ENCODE measurements at places on chromosomes 1 and 21.

GRCh38 chr1:38571726-38572125, 287.8 kb downstream of the RRAGC start:
- peak; percentile 55 for DNase-seq

DNA sequence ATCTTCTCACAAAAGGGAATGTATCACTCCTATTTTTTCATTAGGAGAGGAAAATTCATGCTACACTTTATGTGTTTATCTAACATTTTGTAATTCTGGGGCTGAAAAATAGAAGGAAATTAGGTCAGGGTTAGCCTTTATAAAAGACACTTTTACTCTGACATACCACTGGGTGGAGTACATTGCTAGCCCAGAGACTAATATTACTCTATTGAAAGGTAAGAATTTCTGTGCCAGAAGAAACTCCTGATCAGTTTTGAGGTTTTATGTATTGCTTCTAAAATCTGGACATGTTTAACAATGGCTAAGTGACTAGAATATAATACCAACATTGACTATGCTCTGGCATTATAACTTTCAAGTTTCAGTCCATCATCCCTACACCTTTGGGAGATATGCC, 724.6 kb downstream of the USP25 start:
- no peak for DNase-seq

- DNase-seq = no peak
These were observed 146.9 kb downstream of the PDE4B start for GRCh38 chr1:65939636-65940035.

GRCh38 chr1:37479255-37480124, 5.1 kb downstream of the ZC3H12A start:
- DNase-seq = no peak

- no peak for DNase-seq
These were observed 1.4 kb downstream of the PMF1 start for GRCh38 chr1:156214024-156214748.

- no peak for DNase-seq
These were observed 8.9 kb downstream of the SPATA46 start for GRCh38 chr1:162367772-162368171.

DNA sequence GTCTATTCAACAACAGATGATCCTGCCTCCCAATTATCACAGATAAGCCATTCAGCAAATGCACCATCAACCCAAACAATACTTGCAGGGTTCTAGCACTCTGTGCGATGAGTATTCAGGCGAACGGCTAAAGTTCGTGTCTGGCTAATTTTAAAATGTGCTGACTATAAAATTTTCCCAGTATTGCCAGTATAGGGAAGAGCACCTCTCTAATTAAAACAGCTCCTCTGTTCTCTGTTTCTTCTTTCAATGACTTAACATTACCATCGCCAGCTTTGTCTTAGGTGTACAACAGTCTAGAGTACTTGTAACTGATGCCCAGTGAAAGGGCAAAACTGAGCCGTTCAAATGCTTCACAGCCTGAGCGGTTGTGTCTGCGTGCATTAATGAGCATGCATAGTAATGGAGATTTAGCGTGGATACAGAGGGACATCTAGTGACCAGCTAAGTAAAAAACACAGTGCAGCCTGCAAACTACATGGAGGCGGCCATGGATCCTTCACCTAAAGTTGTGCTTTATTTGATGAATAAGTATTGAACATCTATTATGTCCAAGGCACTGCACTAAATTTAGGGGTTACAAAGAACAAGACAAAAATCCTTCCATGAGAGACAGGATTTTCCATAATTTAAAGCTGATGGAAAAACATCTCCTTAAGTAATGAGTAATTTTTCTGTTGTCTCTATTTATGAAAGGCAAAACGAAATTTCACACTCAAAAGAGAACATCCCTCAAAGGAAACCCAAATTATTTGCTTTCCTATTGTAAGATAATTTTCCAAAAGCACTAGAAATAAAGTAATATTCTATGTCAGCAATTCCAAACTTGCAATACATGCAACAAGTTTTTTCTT, 120.0 kb downstream of the SETD4 start:
- DNase-seq = peak; percentile 13

GRCh38 chr1:227947676-227948492, at the start of gene WNT9A:
Gene WNT9A, minus strand, starts transcription at chr1:227947932. Its CDS starts 45 bp downstream, at chr1:227947887.
- peak; percentile 80 for DNase-seq

- DNase-seq = no peak
These were observed 26.0 kb upstream of the CNTN2 start for GRCh38 chr1:205017001-205017400.

DNA sequence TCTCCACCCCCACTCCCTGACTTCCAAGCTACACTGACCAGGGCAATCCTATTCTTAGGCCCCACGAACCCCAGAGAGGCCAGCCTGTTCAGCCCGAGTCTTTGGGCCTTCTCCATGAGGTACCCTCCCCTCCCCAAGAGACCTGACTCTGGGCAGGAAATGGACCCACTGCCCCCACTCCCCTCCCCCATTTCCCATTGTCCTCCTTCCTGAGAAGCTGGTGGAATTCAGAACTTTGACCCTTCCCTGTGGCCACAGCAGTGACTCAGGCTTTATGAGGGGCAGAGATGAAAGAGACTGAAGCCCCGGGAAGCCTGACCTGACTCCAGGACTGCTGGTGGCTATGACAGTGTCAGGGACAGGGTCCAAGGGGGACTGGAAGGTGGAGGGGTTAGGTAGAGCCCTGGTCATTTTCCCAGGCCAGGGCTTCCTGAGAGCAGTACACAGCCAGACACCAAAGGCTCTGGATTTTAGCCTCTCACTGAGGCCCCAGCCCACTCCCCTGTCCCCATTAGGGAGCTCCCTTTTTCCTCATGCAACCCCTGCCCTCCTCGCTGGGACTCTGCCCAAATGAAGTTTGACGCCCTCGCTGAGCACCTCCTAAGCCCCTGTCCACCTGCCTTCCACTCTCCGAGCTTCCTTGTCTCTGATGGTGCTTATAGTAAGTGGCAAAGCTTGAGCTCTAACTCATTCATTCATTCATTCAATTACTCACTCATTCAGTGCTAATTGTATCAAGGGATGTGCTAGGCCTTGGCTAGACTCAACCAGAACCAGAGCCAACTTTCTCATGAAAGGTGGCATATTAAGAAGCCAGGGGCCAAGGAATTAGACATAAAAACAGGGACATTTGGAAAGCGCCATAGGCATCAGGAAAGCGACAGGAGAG, 3.0 kb downstream of the CRYBG2 start:
- DNase-seq = no peak

- no peak for DNase-seq
These were observed 21.9 kb downstream of the IL23R start for GRCh38 chr1:67188137-67188536.

GRCh38 chr1:29932626-29933025, 696.3 kb downstream of the PTPRU start:
- DNase-seq = no peak

GRCh38 chr1:108791790-108792189, 45.3 kb downstream of the STXBP3 start:
- no peak for DNase-seq

DNA sequence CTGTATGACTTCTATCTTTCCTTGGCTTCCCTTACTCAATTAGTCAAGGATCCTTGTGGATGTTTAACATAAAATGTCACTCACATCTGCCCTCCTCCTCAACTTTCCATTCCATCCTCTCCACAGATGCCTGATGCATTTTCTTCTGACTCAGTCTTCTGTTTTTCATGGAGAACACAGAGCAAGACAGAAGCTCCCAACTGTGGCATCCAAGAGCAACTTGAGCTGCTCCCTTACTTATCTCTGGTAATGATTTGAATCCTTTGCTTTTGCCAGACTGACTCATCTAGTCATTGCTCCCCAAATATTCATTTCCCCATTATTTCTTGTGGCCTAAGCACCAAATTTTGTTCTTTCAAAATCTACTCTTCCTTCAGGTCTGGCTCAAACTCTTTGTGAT, 120.6 kb downstream of the LYPLAL1 start:
- no peak for DNase-seq

DNA sequence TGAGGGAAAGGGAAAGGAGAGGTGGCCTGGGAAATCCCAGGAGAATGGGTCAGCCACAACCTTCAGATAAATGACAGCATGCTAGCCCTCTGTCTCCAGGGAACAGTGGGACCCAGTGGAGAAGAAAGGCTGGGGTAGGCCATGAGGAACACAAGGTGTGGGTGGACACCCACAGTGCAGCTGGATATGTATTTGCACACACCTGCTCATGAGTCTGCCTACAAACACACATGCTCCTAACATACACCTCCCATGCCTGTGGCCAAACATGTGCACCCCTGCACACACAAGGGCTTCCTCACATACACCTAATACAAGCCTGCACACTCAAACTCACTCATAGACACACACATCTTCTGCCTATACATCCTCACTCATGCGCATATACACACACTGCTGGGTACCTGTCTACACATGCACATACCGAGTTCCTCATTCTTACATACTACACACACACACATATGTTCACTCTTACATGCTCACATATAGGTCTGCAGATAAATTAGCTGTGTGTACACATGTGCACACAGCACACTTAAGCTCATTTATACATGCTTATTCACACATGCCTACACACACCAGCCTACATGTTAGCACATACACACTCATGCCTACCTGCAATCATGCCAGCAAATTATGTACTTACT, 3.6 kb downstream of the C1orf216 start:
- no peak for DNase-seq

DNA sequence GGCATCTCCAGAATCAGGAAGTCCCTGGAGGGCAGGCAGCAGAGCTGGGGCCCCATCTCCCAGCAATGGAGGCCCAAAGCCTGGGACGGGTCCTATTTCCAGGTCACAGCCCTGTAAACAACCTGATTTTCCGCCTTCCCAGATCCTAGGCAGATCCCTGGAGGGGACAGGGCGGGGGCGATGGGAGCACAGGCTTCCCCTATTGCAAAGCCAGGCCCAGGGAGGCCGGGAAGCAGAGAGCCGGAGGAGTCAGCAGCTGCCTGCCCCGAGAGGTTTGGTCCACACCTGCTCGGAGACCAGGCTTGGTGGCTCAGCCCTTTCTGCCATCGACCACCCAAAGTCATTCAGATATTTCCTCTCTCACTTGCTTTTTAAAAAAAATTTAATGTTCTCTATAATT, 29.2 kb downstream of the CASZ1 start:
- DNase-seq = no peak

DNA sequence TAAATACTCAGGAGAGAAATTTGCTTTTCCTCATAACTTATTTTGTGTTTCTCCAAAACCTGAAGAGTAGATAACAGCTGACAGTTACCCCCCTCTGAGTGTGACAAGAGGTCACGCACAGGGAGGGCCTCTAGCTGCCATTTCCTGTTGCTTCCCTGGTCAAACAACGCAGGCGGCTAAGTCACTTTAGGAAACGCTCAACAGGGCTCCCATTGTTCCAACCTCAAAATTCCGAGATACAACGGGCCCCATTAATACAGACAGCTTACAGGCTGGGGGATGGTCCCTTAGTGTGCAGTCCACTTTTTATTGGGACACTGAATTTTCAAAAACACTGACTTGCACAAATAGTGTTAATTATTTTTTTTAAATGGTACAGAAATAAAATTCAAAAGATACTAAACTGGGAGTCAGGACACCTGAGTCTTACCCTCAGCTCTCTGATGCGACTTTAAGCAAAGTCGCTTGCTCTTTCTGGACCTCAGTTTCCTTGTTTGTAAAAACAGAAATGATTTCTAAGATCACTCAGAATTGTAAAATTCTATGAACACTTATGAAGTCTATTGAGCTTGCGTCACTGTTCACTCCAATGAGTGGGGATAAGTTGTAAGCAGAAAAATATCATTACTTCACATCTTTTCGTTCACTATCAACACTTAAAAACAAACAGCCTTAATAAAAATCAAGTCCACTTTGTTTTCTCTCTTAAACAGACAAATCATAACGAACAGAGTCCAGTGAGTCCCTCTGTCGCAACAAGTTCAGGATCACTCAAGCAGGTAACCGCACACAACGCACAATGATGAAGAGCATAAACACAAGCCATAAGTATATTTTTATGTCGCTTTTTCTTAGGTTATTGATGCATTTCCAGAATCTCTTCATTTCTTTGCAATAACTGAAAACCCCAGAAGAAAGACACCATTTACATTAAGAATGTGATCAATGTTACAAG, 13.5 kb downstream of the LZIC start:
- DNase-seq = peak; percentile 44

DNA sequence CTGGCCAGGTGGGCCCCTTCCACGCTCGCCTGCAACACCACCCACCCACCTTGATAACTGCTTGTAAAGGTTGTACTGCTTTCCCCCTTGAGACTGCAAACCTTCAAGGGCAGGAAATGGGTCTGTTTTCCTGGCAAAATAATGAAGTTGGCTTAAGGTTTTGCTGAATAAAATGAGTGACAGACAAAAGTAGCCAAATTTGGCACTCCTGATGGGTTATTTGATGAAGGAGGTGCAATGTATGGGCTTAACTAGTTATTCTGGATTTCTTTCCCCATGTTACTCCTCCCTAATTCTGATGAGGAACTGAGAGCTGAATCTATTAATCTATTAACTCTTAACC, 14.6 kb upstream of the HLCS start:
- DNase-seq = no peak

DNA sequence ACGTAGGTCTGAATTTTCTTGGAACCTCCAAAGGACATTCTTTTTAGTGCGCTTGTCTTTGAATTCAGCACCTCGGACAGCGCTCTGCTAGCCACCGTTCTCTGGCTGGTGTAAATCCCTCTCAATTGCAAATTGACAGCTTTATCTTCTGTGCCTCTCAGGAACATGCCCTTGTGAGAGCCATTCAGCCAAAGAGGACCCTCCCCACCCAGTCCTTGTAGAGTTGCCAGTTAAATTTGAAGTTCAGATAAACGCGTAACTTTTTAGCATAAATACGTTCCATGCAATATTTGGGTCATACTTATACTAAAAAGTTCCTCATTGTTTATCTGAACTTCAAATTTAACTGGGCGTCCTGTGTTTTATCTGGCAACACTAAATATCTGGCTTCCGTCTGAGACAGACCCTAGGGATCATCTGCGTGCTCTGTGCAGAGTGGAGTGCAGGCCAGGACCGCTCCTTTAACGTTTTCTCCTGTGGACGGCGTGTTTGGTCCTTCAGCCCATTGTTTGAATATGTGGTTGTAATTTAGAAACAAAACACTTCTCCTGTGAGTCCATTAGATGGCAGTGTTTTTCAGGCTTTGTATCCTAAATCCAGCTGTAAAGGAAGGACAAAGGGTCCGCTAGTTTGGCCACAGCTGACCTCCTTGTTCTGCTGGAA, 7.0 kb downstream of the KCNAB2 start:
- peak; percentile 78 for DNase-seq

DNA sequence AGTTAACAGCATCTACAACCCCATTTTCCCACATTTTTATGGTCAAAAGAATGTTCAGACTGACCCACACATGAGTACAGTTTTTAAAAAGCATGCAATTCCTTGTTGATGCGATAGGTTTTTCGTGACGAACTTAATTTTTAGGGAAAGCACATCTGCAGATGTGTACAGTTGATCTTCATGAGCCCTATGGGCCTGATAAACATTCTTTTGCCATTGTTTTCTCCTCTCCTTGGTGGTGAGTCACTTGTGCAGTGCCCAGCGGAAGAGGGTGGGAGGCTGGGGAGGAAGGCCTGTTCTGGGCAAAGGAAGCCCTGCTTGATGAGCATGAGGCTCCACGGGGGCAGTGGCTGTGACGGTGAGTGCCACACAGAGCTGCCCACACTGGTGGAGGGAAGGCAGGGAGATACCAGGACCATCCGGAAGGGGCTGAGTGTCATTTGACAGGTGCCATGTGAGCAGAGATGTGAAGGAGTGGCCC, 5.3 kb downstream of the ARF1 start:
- peak; percentile 55 for DNase-seq

GRCh38 chr1:89605692-89606091, 27.2 kb upstream of the LRRC8C start:
- no peak for DNase-seq

GRCh38 chr1:61152469-61153105, 70.2 kb downstream of the NFIA start:
- no peak for DNase-seq

- DNase-seq = no peak
These were observed 253.5 kb upstream of the ADAMTS5 start for GRCh38 chr21:27220416-27220815.
